Suprapubic skin (tissue), 4 donors: ENCODE measurements at places on chromosomes 2 and 18. TPM values are rescaled to one million over a fixed set of nuclear protein-coding genes. Genes with fewer than 3 reads are reported as not detected.

The GPR17 gene
- total RNA-seq = 0.48 TPM

The IL36G gene
- 13.4 TPM for total RNA-seq

The ASXL3 gene
- total RNA-seq = 1.3 TPM

DNA sequence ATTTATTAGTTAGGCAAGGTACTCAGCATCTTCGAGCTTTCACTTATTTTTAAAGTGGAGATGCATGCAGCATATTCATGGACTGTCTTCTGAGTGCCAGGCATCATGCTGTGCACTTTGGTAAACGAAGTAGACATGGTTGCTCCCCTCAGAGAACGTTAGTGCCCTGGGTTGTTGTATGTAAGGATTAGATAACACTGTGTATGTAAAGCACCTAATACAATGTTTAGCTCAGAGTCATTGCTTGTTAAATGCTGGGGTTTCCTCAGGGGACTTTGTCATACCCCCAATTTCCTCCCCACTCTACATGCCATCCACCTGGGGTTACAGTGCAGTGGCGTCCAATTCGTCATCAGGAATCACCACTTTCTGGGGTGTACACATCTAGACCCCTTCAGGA is 2.8 kb downstream of the UGGT1 start:
- no peak for DNase-seq

- no peak for DNase-seq
Measured at GRCh38 chr18:29501952-29502351, 1325.0 kb upstream of the CDH2 start.

GRCh38 chr18:2420367-2420766 is 150.9 kb downstream of the METTL4 start:
- DNase-seq = no peak

- no peak for DNase-seq
Measured at GRCh38 chr2:44777537-44777936, 164.0 kb upstream of the SIX3 start.

GRCh38 chr18:61831071-61831470 is 61.7 kb downstream of the RNF152 start:
- no peak for DNase-seq
